ENCODE measurements at places on chromosomes 1 and 21.

- no peaks in the 10 kb centered on the region for H3K4me1 ChIP-seq
- no peak for DNase-seq
- H3K4me3 ChIP-seq: no peak overlapping the region
- H3K27me3 ChIP-seq: no peaks in the 10 kb centered on the region
- H3K36me3 ChIP-seq: no peaks in the 10 kb centered on the region
Measured at GRCh38 chr1:33168556-33169289, 13.1 kb downstream of the TRIM62 start.

- H3K4me1 ChIP-seq: no peaks in the 10 kb centered on the region
- peak overlapping the region; percentile 95 for H3K4me3 ChIP-seq
- H3K36me3 ChIP-seq: peaks cover 29% of the 10 kb centered on the region
Measured at GRCh38 chr21:36321325-36322082, 1.5 kb downstream of the MORC3 start.

DNA sequence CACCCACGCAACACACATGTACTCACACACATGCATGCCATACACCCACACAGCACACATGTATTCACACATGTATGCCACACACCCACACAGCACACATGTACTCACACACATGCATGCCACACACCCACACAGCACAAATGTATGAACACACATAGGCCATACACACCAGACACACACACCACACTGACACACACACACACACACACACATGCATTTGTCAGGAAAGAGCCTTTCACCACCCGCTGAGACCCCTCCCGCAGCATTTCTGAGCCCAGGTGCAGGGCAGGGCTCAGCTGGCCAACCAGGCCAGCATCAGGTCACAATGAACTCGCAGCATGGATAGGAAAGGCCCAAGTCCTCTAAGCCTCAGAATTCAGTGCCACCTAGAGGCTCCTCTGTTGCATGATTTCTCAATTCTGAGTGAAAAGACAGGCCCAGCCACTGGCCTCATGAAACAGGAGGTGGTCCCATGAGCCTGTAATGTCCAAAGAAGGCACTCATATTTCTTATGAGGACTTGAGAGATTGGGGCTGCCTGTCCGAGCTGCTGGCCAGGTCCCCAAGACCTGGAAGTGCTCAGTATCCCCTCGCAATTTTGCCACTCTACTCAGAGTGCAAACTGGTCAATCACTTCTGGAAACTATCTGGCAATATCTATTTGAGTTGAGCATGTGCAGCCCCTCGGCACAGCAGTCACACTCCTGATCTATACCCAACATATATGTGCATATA is 57.3 kb downstream of the PSMG1 start:
- H3K4me3 ChIP-seq: no peak overlapping the region
- H3K36me3 ChIP-seq: no peaks in the 10 kb centered on the region
- H3K27ac ChIP-seq: no peak overlapping the region
- H3K27me3 ChIP-seq: no peaks in the 10 kb centered on the region
- H3K4me1 ChIP-seq: no peaks in the 10 kb centered on the region
- peak; percentile 86 for DNase-seq

GRCh38 chr1:70552662-70553566 is 141.8 kb downstream of the CTH start:
- H3K4me1 ChIP-seq: peaks cover 2% of the 10 kb centered on the region
- no peak overlapping the region for H3K4me3 ChIP-seq
- DNase-seq: no peak
- H3K27ac ChIP-seq: no peak overlapping the region
- H3K27me3 ChIP-seq: no peaks in the 10 kb centered on the region

- no peak for DNase-seq
- no peak overlapping the region for H3K27ac ChIP-seq
- no peaks in the 10 kb centered on the region for H3K36me3 ChIP-seq
- H3K4me3 ChIP-seq: no peak overlapping the region
- H3K27me3 ChIP-seq: peaks cover 20% of the 10 kb centered on the region
Measured at GRCh38 chr1:219710529-219711194, 97.8 kb upstream of the ZC3H11B start.

Measured in endodermal cell (in vitro differentiated cells).